Natural killer cell (primary cell): ENCODE measurements at places on chromosomes 6 and 20. TPM values are rescaled to one million over a fixed set of nuclear protein-coding genes. Genes with fewer than 3 reads are reported as not detected.

The HLA-DMB gene
- total RNA-seq = 23.0 TPM

The MC3R gene
- not detected for total RNA-seq

The DSN1 gene
- 15.8 TPM for total RNA-seq

The EDN1 gene
- 0.63 TPM for total RNA-seq

The DPPA5 gene
- not detected for total RNA-seq

The PDYN gene
- not detected for total RNA-seq

The TBX18 gene
- not detected for total RNA-seq

The KCNK15 gene
- not detected for total RNA-seq

The STMND1 gene
- total RNA-seq = not detected

The PLA2G7 gene
- not detected for total RNA-seq

The OR2J3 gene
- not detected for total RNA-seq

The POM121L2 gene
- total RNA-seq = not detected

The BTNL2 gene
- not detected for total RNA-seq

The NEURL2 gene
- 1.4 TPM for total RNA-seq

The GJA10 gene
- total RNA-seq = not detected

The TNF gene
- total RNA-seq = 46.9 TPM

The MCUR1 gene
- 7.9 TPM for total RNA-seq

The GRM4 gene
- not detected for total RNA-seq

The ZGPAT gene
- 39.3 TPM for total RNA-seq

The LPIN3 gene
- 0.07 TPM for total RNA-seq

The CASS4 gene
- total RNA-seq = 13.4 TPM

The BPIFA1 gene
- total RNA-seq = not detected

The GSTA2 gene
- not detected for total RNA-seq

The UBE3D gene
- 7.2 TPM for total RNA-seq

The CEP250 gene
- total RNA-seq = 80.8 TPM

The RRP36 gene
- total RNA-seq = 43.9 TPM

The LY6G6C gene
- not detected for total RNA-seq

The CTCFL gene
- total RNA-seq = not detected

The TINAG gene
- total RNA-seq = not detected

The C6orf62 gene
- 163 TPM for total RNA-seq

The PI16 gene
- 0.33 TPM for total RNA-seq
